Iris pigment epithelial cell (primary cell): ENCODE measurements at places on chromosomes 6 and 20.

- DNase-seq = no peak
Measured at GRCh38 chr20:45347297-45347935, 808 bp downstream of the SDC4 start.

DNA sequence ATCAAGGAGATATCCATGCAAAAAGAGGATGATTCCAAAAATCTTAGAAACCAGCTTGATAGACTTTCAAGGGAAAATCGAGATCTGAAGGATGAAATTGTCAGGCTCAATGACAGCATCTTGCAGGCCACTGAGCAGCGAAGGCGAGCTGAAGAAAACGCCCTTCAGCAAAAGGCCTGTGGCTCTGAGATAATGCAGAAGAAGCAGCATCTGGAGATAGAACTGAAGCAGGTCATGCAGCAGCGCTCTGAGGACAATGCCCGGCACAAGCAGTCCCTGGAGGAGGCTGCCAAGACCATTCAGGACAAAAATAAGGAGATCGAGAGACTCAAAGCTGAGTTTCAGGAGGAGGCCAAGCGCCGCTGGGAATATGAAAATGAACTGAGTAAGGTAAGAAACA lies 10.1 kb upstream of the SNRNP48 start:
- DNase-seq = no peak

DNA sequence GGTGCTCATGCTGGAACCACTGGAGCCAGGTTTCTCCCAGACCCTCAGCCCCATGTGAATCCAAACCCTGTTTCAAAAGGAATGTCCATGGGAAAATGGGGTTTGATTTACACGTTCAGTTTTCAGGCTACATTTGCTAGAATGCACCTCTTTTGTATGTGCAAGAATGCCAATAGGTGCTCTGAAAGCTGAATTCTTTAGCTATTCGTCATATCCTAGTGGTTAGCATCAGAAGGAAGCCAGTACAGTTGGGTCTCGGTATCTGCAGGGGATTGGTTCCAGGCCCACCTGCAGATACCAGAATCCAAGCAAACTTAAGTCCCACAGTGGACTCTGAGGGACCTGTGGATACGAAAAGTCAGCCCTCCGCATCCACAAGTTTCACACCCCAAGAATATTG lies 93.4 kb downstream of the UST start:
- DNase-seq = no peak

DNA sequence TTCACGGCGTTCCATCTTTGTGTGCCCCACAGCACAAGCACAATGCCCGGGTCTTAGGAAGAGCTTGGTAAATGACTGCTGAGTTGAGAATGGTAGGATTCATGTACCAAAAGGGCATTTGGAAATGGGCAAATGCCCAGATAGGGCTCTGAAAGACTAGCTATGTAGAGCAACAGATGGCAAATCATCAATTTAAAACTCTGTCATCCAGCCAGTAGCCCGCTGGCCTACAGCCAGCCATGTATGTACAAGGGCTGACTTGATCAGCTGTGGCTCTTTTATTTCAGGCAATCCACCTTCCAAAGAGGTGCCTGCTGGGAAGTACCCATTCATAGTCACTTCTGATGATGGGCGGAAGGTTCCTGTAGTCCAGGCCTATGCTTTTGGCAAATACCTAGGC lies 35.1 kb downstream of the NT5E start:
- no peak for DNase-seq

GRCh38 chr20:2164966-2165365 lies 63.3 kb downstream of the STK35 start:
- DNase-seq = no peak

DNA sequence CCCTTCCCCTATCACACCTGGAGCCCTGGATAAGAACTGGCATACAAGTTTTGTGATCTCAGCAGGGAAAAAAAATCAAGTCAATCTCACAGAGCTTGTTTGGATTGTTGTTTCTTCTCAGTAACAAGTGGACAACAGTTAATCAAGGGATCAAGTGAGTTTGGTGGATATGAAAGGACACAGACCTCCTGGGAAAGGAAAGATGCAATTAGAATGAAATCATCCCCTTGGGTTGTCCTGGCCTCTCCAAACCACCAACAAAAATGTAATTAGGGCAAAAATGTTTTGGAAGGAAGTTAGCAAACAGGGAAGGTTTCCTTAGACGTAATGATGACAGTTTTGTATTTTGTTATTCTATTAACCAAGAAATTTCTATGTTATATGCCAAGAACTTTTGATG lies 99.1 kb upstream of the PRDM1 start:
- DNase-seq = no peak
